ENCODE measurements at places on chromosomes 5 and 9.

DNA sequence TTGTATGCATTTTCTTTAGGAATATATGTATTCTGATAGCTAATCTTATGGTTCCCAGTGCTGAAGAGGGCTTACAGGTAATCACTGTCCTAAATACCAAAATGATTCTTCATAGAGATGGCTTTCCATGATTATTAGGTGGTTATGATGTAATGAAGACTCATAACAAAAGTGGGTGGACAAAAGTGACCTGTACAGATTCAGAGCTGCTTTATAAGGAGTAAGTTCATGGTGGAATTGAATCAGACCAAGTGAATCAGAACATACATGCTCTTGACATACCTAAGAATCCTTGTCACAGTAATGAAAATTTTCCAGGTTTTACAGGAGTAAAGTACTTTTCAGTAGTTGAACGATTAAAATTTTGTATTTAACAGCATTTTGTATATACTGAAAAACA, 105.6 kb downstream of the NIPBL start:
- DNase-seq = no peak

- DNase-seq = no peak
Measured at GRCh38 chr5:119321569-119322311, 34.1 kb upstream of the TNFAIP8 start.

DNA sequence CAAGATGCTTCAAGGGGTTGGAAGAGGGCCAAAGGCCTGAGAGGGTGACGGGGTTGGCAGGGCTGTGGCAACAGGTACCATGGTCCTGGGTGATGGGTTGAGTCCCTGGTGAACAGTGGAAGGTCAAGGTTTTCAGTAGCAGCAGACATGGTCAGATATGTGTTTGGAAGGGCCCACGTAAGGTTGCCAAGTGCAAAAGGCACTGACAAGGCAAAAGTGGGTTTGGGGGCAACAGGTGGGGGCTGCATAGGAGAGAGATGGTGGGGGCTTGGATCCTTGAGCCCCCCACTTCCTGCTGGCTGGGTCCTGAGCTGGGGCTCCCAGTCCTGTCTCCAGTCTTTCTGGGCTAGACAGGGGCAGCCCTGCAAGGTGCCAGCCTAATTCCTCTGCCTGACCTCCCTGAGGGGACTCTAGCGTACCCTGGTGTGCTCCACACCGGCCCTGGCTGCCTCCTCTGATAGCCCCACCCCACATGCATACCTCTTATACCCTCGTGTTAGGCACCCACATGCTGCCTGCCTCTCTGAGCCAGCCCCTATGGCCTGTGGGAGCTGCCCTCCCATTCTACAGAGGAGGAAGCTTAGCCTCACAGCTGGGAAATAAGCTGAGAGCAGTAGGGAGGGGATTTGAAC, 20.9 kb upstream of the NSD1 start:
- no peak for DNase-seq

GRCh38 chr5:142016556-142016955, 3.7 kb upstream of the GNPDA1 start:
- DNase-seq = no peak

Data from stimulated activated CD8-positive, alpha-beta memory T cell treated with anti-CD3 and anti-CD28 coated beads, Interleukin-15, amount 100 ng/mL, for 24 hours (primary cell).